ENCODE measurements at places on chromosomes 3 and 15. TPM values are rescaled to one million over a fixed set of nuclear protein-coding genes. Genes with fewer than 3 reads are reported as not detected.

DNA sequence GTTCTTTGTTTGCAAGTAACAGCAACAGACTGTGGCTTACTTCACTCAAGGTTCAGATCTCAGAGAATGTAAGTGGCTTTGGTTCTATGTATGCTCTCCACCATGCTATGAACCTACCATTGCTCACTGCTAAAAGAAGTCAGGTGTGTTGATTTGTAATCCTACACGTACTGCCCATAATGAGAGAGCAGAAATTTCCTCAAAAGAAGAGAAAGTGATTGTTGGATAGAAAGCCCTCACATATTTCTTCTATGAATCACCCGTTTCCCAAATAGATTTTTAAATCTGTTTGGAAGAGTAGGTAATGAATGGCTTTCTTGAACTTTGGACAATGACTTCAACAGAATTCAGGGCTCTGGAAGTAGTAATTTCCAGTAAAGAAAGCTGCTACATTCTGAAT lies 565.4 kb downstream of the ROBO2 start:
- no peak overlapping the region for H3K27ac ChIP-seq
- no peaks in the 10 kb centered on the region for H3K4me1 ChIP-seq
- H3K4me3 ChIP-seq, result no peak overlapping the region
- no peaks in the 10 kb centered on the region for H3K27me3 ChIP-seq

DNA sequence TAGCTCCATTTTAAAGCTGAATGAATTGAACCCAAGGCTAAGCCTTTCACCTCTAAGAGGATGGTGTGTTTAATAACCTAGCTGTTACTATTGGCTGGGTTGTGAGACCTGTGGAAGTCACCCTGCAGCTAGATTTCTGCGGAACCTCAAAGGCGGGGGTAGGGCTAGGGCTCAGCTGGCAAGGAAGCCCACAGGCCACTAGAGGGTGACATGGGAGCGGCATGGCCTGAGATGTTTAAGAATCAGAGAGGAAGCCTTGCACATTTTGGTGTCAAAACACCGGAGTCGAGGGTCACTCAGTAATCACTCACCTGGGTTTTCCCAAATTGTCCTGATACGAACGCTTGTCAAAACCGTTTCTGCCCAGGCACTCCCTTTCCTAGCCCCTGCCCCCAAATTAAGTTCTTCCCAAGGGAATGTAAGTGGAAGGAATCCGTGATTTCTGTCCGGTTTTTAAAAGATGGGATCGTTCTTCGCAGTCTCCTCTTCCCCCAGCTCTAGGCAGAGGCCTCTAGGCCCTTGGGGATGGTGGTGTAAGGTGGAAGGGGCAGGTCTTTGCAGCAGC lies 3.8 kb upstream of the ACAD9 start:
- H3K27ac ChIP-seq, result no peak overlapping the region
- H3K4me3 ChIP-seq, result no peak overlapping the region
- H3K27me3 ChIP-seq, result no peaks in the 10 kb centered on the region
- peaks cover 14% of the 10 kb centered on the region for H3K4me1 ChIP-seq
- H3K36me3 ChIP-seq, result no peaks in the 10 kb centered on the region

Gene P3H2
- 10.6 TPM for total RNA-seq

Gene STRA6
- total RNA-seq, result 1.8 TPM

GRCh38 chr3:195771646-195772300 lies 40.0 kb downstream of the MUC4 start:
- H3K36me3 ChIP-seq, result no peaks in the 10 kb centered on the region

DNA sequence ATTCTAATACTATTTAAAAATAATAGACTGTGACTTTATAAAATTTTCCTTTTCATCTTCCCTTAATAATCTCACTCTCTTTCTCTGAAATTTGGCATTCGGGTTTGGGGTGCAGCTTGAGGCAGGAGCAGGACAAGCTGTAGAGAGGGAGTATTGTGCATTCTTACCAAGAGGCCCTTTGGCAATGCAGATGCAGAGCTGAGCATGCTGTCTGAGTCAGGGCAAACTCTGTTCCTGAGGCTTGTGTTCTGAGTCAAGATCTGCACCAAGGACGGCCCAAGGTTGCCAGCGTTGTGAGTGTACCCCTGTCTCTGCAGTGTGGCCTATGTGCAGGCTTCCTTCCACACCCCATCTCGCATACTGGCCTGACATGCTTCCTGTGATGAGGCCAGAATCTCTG lies 343.8 kb upstream of the FRG2C start:
- DNase-seq, result no peak
- no peaks in the 10 kb centered on the region for H3K36me3 ChIP-seq
- no peaks in the 10 kb centered on the region for H3K27me3 ChIP-seq
- H3K27ac ChIP-seq, result no peak overlapping the region
- H3K4me1 ChIP-seq, result no peaks in the 10 kb centered on the region

DNA sequence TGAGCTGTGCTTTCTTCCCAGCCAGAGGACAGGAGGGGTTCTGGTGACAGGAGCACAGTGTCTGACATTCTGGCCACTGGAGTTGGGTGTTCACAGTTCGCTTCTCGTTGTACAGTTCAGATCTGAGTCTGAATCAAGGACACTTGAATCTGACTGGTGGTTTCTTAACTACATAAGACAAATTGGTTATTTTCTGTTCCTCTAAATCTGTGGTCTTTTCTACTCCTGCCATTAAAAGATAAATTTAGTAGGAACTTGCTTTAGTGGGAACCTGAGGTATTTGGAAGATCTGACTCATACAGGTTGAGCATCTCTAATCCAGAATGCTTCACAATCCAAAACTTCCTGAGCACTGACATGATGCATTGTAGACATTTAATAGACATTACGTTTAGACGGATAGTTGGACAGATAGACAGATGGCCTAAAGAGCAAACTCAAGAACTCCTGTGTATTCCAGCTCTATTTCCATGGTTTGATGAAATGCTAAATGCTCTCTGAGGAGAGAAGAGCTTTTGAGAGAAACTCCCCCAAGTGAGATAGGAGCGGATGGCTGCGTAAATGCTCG lies 71.0 kb downstream of the CCK start:
- H3K4me3 ChIP-seq, result no peak overlapping the region
- H3K4me1 ChIP-seq, result no peaks in the 10 kb centered on the region
- no peaks in the 10 kb centered on the region for H3K27me3 ChIP-seq
- no peaks in the 10 kb centered on the region for H3K36me3 ChIP-seq
- DNase-seq, result no peak

DNA sequence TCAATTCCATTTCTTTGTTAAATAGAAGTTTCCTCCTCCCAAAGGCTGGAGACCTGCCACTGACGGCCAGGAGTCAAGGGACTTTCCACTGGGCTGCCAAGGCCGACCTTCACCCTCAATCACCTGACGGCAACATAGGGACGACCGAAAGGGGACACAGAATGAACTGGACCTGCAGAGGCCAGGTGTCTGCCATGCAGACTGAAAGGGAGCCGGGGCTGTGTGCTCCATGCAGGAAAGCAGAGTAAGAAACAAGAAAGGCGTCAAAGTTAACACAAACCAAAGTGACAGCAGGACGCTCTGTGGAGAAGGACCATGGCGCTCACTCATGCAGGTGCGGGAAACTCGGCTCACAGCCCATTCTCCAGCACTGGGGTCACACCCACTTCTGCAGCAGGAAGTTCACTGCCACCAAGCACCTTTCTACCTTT lies 26.1 kb downstream of the ZXDC start:
- H3K4me1 ChIP-seq, result no peaks in the 10 kb centered on the region
- no peak overlapping the region for H3K4me3 ChIP-seq
- no peaks in the 10 kb centered on the region for H3K27me3 ChIP-seq
- no peak for DNase-seq
- H3K36me3 ChIP-seq, result no peaks in the 10 kb centered on the region

DNA sequence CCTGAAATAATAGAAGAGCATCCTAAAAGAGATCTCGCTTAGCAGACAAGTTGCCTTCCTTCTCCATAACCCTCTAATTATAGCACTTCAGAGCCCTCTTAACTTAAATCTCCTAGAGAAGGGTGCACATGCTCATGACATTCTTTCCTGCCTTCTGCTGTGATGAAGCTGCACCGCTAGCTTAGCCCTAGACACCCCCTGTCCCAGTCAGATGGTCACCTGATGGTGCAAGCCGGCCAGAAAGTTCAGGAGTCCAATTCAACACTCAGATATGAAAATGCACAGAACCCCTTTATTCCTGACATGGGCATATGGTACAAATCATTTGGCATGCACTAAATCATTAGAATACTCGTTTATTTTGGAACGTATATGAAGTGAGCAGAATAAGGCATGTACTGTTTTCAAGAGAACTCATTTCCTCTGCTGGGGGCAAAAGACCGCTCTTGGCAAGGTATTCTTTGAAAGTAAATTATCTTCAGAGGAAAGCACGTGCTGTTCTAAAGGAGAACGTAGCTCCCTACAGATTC lies 420.4 kb upstream of the PROK2 start:
- no peak for DNase-seq
- no peak overlapping the region for H3K27ac ChIP-seq

DNA sequence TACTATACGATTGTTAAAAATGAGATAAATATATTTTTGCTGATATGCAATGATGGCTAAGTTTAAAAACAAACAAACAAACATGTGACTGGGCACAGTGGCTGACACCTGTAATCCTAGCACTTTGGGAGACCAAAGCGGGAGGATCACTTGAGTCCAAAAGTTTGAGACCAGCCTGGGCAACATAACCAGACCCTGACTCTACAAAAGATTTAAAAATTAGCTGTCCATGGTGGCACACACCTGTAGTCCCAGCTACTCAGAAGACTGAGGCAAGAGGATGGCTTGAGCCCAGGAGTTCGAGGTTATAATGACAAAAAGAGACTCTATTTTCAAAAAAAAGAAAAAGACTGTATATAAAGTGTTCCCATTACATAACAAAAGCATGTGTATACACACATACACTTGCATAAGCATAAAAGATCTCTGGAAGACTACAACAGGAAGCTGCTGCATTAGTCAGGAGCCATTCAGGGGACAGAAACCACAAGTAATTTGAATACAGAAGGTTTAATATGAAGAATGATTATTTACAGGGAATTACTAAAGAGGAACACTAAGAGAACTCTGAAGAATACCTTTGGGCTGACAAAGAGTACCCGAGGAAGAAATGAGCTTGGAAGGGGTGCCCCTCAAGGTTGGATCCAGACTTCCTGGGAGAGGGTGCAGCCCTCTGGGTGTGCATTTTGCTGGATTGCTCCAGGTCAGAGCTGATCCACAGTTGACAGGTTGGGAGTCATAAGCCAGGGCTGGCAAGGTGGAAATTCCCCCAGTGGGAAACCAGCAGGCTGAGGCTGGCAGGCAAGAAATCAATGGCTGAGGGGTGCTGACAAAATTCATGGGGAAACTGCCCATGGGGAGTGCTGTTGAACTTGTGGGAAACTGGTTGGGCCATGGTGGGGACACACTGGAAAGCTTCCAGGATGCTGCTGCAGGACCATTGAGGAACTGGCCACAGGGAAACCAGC lies 9.3 kb upstream of the TM4SF18 start:
- no peak overlapping the region for H3K4me3 ChIP-seq
- no peaks in the 10 kb centered on the region for H3K36me3 ChIP-seq
- H3K27ac ChIP-seq, result no peak overlapping the region
- DNase-seq, result no peak
- no peaks in the 10 kb centered on the region for H3K27me3 ChIP-seq

DNA sequence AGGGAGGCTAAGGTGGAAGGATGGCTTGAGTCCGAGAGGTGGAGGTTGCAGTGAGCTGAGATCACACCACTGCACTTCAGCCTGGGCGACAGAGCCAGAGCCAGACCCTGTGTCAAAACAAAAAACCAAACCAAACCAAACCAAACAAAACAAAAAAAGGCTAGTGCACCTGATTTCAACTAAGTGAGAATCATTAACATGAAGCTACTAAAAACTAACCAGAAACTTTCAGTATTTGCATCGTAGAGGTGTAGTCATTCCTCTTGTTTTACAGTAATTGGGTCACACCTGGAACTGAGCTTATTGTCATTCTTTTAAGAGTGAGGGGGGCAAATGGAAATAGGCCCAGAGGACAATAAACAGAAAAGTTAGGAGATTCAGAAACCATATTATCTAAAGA lies 58.5 kb downstream of the ST6GAL1 start:
- no peaks in the 10 kb centered on the region for H3K27me3 ChIP-seq
- no peak for DNase-seq
- no peak overlapping the region for H3K27ac ChIP-seq
- H3K4me1 ChIP-seq, result no peaks in the 10 kb centered on the region
- no peak overlapping the region for H3K4me3 ChIP-seq

DNA sequence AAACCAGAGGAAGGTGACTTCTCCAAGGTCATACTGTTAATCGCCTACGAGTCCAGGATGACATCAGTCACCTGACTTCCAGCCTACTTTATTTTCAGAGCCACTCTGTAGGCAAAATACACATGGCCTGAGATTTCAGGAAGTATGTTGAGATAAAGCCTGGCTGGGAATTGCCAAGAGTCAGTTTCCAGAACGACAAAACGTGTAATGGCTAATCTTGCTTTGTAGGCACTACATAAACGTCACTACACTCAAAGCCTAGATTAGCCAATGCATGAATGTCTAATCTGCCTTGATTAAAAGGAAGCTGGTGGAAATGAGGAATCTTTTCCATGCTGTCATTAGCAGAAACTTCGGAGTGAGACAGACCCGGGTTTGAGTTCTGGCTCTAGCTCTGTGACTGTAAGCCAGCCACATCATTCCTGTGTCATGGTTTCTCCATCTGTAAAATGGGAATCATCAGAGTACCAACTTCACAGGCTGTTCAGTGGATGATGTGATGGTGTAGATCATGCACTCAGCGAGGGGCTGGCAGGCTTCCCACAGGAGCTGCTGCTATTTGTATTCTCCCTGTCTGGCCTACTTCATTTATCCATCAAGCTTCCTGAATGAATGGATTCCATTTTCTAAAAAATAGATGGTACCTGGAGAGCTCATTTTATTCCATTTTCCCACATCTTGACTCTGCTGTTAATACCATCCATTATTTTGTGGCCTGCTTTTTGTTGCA lies 241.9 kb downstream of the XXYLT1 start:
- no peak overlapping the region for H3K4me3 ChIP-seq
- no peaks in the 10 kb centered on the region for H3K36me3 ChIP-seq

- no peak overlapping the region for H3K27ac ChIP-seq
- no peak overlapping the region for H3K4me3 ChIP-seq
- no peaks in the 10 kb centered on the region for H3K4me1 ChIP-seq
- DNase-seq, result no peak
- H3K27me3 ChIP-seq, result no peaks in the 10 kb centered on the region
These were observed 35.7 kb upstream of the LCTL start for GRCh38 chr15:66601521-66601920.

GRCh38 chr3:139260793-139261736 lies 82.8 kb upstream of the MRPS22 start:
- H3K27ac ChIP-seq, result no peak overlapping the region
- no peaks in the 10 kb centered on the region for H3K36me3 ChIP-seq
- no peak overlapping the region for H3K4me3 ChIP-seq
- DNase-seq, result no peak
- peaks cover 5% of the 10 kb centered on the region for H3K4me1 ChIP-seq

Gene GOLGA8J
- not detected for total RNA-seq

Gene AGBL1
- total RNA-seq, result under 0.01 TPM

Gene KNG1
- not detected for total RNA-seq

Gene ISL2
- not detected for total RNA-seq

Gene SATB1
- total RNA-seq, result 18.9 TPM

Gene ZNF80
- total RNA-seq, result not detected

- H3K4me1 ChIP-seq, result no peaks in the 10 kb centered on the region
- H3K36me3 ChIP-seq, result no peaks in the 10 kb centered on the region
- H3K4me3 ChIP-seq, result no peak overlapping the region
These were observed 27.0 kb downstream of the NDUFB4 start for GRCh38 chr3:120622870-120623726.

Data from ovary (tissue), 10 donors.